NCI-H2081 (cell line): ENCODE measurements at places on chromosomes 16 and 17.

DNA sequence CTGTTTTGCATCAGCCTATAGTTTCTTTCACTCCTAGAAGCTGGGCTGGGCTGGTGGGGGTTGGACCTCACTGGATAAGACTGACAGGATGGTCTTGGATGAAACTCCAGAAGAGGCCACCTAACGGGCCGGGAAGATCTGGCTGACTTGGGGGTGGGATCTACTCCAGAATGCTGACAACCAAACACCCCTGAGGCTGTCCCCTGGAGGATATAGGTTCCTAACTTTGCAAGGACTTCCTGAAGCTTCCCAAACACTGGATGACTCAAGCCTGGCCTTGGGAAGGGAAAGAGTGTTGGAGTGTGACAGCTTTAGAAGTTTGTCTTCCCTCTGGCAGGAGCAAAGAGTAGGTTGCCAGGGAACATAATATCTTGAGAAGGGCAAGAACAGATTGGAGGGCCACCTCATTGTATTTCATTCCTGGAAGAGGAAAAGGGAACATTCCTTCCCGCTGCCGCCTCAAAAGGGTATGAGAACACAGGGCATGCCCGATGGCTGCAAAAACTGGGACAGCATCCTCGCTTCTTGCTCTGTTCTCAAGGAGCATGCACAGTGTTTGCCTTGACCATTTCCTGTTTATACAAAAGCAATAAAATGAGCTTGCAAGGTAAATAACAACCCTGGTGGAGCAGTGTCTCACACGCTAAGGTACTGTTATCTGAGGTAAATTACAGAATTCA, 6.8 kb upstream of the CYB5B start:
- DNase-seq, result no peak

DNA sequence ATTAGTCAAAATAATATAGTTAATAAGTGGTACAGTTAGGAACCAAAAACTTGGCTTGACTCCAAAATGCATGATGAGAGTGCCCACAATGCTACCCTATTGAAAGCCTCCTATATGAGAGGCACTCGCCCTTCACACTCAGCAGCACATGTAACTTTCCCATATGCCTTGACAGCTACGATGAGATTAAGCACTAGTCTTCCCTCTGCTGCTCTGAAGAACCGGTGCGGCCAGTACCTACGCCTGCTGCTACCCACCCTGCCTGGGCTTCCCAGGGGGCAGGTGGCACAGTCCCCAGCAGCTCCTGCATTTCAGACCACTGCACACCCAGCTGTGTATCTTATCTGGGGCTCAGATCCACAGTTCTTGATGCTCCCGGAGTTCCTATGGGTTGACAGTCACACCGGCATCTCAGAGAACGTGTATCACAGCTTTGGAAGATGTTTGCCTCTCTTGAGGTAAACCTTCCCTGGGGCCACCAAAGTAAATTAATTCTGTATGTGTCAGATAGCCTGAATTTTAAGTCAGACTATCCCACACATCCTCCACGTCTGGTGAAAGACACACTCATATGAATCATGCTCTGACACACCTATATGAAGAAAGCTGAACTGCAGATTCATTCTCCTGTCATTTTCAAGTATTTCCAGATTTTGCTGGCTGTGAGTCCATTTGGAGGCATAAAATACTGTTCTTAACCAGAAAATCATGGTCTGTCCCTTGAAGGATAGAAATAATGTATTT, 77.8 kb downstream of the MYH10 start:
- no peak for DNase-seq

DNA sequence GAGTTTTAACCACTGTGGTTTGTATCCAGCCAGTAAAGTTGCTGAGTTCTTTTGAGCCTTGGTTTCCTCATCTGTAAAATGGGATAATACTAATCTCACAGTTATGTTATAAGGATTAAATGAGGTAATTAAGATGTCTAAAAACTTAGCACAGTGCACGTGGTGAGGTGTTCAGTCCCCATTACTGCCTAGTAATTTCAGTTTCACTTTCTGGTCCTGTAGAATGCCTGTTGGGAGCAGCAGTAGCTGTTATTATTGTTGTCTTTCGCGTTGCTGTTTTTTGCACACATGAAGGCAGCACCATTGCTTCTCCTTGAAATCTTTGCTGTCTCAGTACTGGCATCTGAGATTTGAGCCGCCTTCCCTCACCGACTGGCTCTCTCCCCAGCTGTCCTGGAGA, 182.4 kb downstream of the DNAH9 start:
- DNase-seq, result no peak

GRCh38 chr17:41621916-41622315, 2.5 kb downstream of the KRT17 start:
- DNase-seq, result no peak
